Stimulated activated CD8-positive, alpha-beta memory T cell treated with anti-CD3 and anti-CD28 coated beads, Interleukin-15, amount 100 ng/mL, for 24 hours (primary cell): ENCODE measurements at places on chromosomes 2 and 18.

DNA sequence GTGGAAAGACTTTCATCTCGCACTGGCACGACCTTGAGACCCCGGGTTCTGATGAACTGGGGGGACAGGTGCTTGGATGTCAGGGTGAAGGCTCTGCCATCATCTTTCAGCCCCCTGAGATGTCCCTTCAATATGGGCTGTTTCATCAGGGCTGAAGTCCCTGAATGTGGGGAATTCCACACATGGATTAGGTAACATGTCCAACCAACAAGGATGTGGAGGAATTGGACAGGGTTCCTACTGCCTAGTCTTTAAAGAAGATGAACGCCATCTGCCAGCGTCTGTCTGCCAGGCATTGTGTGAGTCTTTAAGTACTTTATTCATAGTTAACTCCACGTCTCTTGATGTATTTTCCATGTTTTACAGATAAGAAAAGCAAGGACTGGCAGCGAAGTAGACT lies 5.9 kb upstream of the GRHL1 start:
- no peak for DNase-seq

- DNase-seq: no peak
These were observed 30.5 kb downstream of the DNMT3A start for GRCh38 chr2:25310965-25311864.

GRCh38 chr2:9310377-9310776 lies 103.8 kb downstream of the ASAP2 start:
- no peak for DNase-seq

GRCh38 chr2:226526716-226527115 lies 272.9 kb downstream of the IRS1 start:
- no peak for DNase-seq

GRCh38 chr2:222651718-222652418 lies 4.0 kb downstream of the FARSB start:
- DNase-seq: no peak

DNA sequence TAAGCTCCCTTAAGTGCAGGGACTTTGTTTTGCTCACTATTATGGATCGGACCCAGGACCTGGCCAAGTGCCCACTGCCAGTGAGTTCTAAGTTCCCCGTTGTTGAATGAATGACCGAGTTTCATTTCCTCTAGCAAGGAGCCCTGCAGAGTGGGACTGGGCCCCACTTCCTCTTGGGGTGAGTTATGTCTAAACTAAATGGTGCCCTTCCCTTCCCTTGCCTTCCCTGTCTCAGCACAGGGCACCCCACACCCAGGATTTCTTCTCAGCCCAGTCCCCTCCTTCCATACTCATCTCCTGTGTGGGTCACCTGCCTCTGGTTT lies 195.3 kb upstream of the HS6ST1 start:
- DNase-seq: no peak

- DNase-seq: no peak
These were observed 49.9 kb downstream of the LYPD1 start for GRCh38 chr2:132620115-132620514.

- no peak for DNase-seq
These were observed 153.2 kb downstream of the LTBP1 start for GRCh38 chr2:33099989-33100388.

GRCh38 chr18:38243291-38243690 lies 677.7 kb upstream of the CELF4 start:
- no peak for DNase-seq

GRCh38 chr2:222212571-222212970 lies 86.2 kb downstream of the PAX3 start:
- no peak for DNase-seq

- no peak for DNase-seq
These were observed 155.3 kb downstream of the DDX1 start for GRCh38 chr2:15746703-15747550.

GRCh38 chr2:132902626-132903025 lies 232.6 kb upstream of the LYPD1 start:
- DNase-seq: no peak

DNA sequence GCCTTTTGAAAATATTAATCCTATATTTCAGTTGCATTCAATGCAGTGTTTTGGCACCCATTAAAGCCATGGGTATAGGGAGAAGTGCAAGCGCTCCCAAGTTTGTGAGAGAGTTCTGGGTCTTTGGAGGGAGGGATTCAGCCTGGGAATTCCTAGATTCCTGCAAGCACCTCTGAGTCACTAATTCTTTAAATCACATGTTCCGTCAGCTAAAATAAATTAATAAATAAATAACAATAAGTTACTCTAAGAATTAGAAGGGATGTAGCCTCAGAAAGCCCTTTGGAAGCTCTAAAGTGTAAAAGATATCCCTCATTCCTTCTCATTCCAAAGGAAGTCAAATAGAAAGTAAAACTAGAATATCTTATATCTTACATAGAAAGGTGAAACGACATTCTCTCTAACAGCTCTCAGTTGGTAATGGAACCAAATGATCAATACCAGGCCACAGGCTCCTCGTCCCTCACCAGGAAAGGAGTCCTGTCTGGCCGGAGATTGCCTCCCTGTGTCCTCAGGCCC lies 222.4 kb upstream of the RBBP8 start:
- no peak for DNase-seq

DNA sequence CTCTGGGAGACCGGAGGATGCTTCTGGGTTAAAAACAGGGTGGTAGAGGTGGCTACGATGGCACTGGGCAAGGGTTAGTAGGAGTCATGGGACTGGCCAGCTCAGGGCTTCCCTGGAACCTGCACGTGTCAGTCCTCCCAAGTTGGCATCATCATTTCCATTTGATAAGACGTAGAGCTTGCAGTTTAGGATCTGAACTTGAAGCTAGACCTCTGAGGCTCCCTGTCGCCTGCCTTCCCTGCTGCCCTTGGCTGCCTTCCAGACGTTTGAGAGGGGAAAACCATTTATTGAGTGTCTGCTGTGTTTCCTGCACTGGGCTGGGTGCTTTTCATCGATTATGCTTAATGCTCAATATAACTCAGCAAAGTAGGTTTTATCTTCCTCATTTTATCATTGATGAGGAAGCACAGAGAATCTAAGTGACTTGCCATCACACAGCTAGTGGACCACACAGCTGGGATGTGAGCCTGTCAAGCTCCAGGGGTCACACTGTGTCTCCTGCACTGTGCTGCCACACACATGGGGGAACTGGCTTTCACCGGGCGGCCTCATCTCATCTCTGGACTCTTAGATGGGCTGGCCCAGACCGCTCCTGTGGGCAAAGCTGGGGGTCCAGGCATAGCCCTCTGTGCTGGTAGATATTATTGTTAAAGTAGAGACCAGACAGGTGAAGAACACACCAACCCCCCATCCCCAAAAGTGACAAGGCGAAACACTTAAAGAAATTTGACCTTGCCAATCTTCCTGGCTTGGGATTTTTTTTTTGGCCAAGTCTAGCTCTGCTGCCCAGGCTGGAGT lies 7.8 kb downstream of the NT5DC4 start:
- DNase-seq: no peak

- no peak for DNase-seq
These were observed 354.9 kb downstream of the OSR1 start for GRCh38 chr2:19003554-19003953.

- no peak for DNase-seq
These were observed 2.0 kb downstream of the ACAA2 start for GRCh38 chr18:49811151-49811938.

DNA sequence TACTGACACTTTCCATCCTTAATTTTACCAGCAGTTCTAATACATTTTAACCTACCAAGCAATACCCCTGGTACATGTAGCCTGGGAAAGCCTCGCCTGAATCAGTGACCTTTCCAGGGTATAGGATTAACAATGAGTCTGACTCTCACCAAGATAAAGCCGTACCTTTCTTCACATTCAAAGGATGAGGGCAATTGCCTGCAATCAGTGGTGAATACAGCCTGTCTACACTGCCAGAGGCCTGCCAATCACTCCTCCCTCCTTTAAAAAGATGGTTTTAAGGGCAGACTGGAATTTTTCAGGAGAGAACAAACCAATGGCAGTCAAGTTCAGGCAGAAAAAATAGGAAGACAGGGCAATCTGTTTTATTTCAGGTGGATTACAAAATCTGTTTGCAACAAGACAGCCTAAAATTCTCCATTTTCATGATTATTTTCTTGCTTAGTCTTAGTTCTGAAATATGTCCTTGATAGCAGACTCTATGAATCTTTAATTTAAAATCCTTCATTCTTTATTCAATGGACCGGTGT lies 4.8 kb downstream of the EPHA4 start:
- no peak for DNase-seq

GRCh38 chr2:85239102-85239501 lies 88.7 kb downstream of the TGOLN2 start:
- DNase-seq: no peak

GRCh38 chr2:239935789-239936758 lies 89.1 kb downstream of the NDUFA10 start:
- no peak for DNase-seq

- DNase-seq: no peak
These were observed 102.9 kb downstream of the BCL2 start for GRCh38 chr18:63216516-63217311.

- no peak for DNase-seq
These were observed 128.0 kb downstream of the SPP2 start for GRCh38 chr2:234178330-234179030.

DNA sequence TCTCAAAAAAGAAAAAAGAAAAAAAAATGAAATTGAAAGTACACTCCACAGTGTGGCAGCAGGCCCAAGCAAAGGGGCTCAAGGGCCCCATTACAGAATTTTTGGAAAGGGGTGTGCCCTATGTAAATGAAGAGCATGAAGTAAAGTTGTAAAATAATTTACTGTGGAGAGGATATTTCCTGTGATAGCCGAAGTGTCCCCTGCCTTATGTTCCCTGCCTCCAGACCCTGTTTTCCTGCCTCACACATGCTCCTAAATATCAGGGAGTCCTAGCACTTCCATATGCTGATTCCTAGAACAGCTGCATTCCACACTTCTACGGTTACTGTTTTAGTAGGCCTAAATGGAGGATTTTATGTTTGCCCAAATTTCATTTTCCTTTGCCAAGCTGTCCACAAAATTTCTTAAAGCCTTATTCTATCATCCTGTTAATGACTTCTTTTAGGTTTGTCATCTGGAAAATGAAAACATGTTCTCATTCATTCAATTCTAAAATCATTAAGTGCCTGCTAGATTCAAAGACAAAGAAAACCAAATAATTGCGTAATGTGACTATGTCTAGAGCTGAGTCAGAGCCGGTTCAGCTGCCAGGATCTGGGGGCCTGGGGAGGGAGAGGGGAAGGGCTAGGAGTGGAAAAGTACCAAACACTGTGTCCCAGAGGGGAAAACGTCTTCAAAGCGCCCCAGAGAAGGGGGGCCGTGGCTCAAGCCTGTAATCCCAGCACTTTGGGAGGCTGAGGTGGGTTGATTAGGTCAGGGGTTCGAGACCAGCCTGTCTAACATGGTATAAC lies 25.9 kb upstream of the IMPA2 start:
- DNase-seq: no peak

GRCh38 chr18:63681449-63682340 lies 20.0 kb upstream of the SERPINB3 start:
- no peak for DNase-seq

DNA sequence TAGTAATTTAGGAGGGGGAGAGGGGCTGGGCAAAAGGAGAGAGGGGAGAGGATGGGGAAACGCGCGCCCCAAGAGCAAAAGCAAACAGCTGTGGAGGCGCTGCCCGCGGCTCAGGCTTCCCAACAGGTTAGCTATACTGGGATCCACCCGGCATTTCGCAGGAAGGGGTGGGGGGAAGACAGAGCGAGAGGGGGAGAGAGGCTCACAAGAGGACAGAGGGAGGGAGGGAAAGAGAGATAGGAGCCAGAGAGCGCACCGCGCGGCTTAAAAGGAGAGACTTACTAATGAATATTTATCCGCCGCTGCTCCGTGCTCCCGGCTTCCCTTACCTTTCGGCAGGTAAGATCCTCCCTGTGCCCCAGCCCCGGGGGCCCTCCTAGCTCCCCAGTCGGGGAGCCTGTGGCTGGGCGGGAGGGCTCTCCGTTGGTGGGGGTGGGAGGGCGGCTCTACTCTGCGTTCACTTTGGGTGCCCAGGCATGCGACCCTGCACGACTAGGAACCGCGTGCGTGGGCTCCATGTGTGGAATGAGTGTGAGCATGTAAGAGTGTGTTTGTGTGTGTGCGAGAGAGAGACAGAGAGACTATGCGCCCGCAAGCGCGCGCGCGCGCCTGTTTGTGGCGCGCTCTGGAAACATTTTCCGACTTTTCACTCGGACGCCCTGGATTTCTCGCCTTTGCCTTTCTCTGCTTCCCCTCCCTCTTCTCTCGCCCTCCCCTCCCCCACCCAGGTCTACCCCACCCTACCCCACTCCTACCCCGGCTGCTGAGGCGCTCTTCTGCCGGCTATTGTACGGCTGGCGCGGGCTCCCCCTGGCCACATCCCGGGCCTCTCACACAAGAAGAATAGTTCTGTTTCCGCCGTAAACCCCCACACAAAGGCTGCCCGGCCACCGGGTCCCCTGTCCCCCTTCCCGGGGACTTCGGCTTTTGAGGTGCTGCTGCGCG lies 7.2 kb upstream of the SIX3 start:
- no peak for DNase-seq
